ENCODE measurements at places on chromosomes 3 and 15.
A peak's percentile ranks its signal among the peaks of the same experiment; 100 is the strongest.

DNA sequence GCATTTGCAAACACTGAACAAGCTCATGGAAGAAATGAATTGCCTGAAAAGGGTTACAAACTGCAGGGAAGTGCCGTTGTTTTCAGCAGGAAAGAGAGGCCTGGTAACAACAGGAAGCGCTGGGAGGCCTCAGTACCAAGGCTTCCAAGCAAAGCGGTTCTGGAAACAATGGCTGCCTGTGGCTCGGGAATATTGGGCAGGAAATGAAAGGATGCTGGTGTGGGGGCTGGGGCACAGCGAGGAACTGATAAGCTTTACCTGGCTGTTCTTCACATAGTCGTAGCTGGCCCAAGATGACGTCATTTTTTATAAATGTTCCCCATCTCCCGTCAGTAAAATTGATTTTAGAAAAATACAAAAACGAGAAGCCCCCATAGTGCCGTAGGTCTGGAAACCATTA is 55.9 kb downstream of the ARHGAP31 start:
- no peak for DNase-seq

DNA sequence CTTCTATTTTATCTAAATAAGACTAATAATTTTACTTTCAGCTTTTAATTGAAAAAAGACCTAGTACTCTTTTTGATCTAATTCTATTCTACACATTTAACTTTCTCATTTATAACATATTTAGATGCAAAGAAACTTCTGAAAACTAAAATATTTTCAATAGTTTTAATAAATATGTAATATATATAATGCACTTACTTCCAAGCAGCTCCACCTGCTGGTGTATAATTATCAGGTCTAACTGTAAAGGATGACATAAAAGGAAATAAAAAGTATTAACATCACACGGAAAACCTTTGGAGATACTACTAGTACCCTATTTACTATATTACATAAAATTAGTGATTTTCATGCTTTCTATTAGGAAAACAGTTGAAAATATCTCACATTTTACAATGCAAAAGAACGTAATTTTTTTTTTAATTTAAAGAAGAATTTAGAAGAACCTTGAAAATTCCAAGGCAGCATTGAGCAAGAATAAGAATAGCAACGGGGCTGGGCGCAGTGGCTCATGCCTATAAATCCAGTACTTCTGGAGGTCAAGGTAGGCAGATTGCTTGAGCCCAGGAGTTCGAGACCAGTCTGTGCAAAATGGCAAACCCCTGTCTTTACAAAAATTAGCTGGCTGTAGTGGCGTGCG is 10.2 kb downstream of the PLSCR5 start:
- DNase-seq: peak; percentile 12

DNA sequence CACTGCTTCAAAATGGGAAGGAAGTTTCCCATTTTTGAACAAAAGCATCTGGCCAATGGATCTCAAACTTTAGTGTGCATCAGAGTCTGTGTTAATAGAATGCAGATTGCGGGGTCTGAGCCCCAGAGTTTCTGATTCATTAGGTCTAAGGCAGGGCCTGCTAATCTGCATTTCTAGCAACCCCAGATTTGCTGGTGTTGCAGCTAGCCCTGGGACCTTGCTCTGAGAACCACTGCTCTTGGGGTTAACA is 30.7 kb upstream of the USP3 start:
- DNase-seq: no peak

- no peak for DNase-seq
Measured at GRCh38 chr3:187739094-187739560, 6.1 kb downstream of the BCL6 start.

DNA sequence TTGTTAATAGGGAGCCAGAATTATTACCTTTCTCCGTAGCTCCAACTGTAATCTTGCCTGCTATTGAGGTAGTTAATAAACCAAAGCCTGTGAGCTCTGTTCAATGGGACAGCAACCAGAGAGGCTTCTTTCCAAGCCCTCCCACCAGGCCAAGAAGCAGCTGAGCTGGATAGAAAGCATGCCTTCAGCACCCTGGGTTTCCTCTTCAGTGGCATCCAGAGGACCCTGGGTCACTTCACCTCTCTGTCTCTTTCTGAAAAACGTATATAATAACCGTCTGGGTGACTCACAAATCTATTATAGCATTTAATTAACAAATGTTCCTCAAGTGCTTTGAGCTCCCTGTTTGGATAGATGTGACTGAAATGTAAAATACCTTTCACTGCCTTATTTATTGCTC is 420.0 kb downstream of the LPP start:
- DNase-seq: no peak

DNA sequence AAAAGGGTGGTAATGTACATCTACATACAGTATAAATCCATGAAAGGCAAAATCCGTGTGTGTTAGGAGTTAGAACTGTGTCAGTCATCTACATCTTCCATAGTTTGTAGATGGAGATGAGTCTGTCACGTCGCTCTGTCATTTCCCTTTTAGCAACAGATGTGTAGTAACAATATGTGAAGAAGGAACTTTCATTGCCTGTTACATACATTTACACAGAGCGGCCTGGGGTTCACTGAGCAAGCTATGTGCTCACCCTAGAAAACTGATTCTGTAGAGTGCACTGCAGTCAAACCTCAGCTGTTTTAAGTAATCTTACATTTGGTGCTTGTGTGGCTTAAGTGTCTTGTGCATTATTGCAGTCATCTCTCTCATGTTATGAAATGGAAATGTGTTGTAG is 41.6 kb upstream of the AP3B2 start:
- no peak for DNase-seq

GRCh38 chr3:63523100-63523499 is 129.4 kb upstream of the SNTN start:
- DNase-seq: no peak

- no peak for DNase-seq
Measured at GRCh38 chr15:90929246-90930019, 2.9 kb downstream of the HDDC3 start.

DNA sequence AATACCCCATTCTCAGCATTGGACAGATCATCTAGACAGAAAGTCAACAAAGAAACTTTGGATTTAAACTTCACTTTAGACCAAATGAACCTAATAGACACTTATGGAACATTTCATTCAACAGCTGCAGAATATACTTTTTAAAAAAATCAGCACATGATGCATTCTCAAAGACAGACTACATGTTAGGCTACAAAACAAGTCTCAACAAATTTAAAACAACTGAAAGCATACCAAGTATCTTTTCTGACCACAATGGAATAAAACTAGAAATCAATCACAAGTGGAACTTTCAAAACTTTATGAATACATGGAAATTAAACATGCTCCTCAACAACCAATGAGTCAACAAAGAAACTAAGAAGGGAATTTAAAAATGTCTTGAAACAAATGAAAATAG is 37.9 kb downstream of the SERP1 start:
- no peak for DNase-seq

DNA sequence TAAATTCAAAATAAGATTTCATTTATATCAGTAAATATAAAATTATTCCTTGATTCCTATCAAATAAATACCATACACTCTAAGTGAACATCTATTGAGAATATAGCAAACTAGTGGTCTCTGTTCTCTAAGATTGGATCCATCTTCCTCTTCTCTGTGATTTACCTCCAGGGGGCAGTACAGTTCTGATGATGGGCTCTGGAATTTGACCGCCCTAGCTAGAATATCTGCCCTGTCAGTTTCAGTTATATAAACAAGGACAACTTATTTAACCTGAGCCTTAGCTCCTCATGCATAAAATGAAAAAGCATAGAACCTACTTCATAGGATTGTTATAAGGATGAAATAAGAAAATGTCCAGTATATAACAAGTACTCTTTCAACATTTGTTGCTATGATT is 171.1 kb upstream of the CCDC54 start:
- DNase-seq: peak; percentile 32

- DNase-seq: no peak
Measured at GRCh38 chr15:77831986-77832385, 199.3 kb upstream of the LINGO1 start.

- no peak for DNase-seq
Measured at GRCh38 chr3:24156466-24156865, 211.4 kb downstream of the NR1D2 start.

- DNase-seq: no peak
Measured at GRCh38 chr3:31947671-31948091, 33.4 kb downstream of the OSBPL10 start.

- no peak for DNase-seq
Measured at GRCh38 chr3:141793476-141794260, 30.5 kb downstream of the GRK7 start.

- DNase-seq: no peak
Measured at GRCh38 chr15:88680241-88681001, 41.6 kb downstream of the ISG20 start.

DNA sequence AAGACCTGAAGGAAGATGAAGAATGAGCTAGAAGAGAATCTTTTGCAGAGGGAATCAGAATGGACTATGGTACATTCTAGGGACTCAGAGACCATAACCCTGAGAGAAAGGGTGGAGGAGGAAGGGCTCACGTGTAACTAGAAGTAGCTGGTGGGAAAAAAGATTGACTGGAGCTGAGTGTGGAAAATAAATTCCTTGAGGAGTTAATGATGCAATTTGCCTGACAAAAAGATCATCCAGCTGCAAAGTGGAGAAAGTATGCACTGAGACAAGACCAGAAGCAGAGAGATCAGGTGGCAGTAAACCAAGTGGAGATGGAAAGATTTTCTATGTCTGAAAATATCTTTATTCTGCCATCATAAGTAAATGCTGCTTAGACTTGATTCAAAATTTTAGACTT is 52.9 kb upstream of the TBL1XR1 start:
- no peak for DNase-seq

DNA sequence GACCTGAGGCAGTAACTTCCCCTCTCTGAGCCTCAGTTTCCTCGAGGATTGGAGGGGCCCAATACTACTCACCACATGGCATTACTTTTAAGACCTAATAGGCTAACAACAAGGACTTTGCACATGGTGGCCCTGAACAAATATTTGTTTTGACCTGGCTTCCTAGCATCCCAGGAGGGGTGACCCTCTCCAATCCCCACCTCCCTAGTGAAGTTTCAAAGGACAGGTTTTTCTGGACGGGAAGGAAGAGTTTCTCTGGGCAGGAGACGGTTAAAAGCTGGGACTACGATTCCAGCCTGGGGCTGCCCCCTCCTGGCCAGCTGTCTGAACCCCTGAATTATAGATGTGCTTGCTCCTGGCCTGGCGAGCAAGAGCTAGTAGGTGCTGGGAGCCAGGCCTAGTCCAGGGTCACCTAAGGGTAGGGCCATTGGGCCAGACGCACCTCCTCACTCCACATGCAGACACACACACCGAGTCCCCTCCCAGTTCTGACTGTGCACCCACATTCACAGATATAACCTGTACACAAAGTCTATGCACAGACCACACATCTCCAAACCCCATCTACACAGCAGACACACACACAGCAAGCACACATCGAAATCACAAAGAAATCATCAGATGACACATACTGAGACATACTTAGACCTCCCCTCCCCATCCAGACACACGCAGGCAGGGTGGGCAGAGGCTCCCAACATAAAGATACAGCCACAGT is 2.7 kb upstream of the ISL2 start:
- peak; percentile 85 for DNase-seq

- DNase-seq: no peak
Measured at GRCh38 chr15:92149465-92149864, 244.2 kb upstream of the ST8SIA2 start.

DNA sequence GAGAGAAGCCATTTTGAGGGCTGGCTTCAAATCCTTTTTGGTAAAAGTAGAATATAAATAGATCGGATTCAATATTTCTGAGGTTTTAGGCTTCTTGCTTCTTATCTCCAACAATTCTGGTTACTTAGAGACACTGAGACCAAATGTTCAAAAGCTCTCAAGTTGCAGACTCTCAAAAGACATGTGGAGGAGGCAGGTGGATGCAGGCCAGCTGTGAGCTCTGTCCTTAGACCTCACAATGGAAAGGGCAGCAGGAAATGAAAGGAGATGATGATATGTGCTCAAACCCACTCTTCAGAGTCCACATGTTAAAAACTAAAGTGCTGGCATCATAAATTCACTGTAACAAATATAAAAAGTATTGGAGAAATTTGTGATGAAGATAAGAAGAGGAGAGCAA is 424.9 kb upstream of the ALCAM start:
- no peak for DNase-seq

- no peak for DNase-seq
Measured at GRCh38 chr15:77866596-77867125, 210.8 kb downstream of the TBC1D2B start.

GRCh38 chr3:70177881-70178645 is 134.4 kb downstream of the MDFIC2 start:
- DNase-seq: no peak

DNA sequence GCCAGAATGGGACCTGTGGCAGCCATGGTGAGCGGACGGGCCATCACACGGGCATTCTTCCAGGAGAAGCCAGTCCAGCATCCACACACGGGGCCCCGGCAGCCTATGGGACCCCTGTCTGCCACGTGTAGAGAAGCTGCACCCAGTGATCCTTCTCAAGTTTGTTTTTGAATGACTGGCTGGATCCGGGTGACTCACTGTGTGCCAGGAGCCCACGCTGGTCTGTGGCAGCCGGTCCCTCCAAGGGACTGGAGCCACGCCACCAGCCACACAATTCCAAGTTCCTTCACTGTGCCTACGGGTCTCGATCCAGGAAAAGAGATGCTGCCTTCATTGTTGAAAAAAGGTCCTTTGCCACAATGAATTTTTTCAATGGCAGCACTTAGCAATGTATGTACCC is 58.1 kb downstream of the ATP10A start:
- no peak for DNase-seq

- no peak for DNase-seq
Measured at GRCh38 chr3:194198938-194199337, 63.0 kb downstream of the HES1 start.

All from HepG2 (cell line).